Activated CD8-positive, alpha-beta memory T cell treated with anti-CD3 and anti-CD28 coated beads for 1 hour (primary cell): ENCODE measurements at places on chromosomes 3 and 15.

- no peak for DNase-seq
Measured at GRCh38 chr3:186990277-186990676, 60.0 kb downstream of the ST6GAL1 start.

DNA sequence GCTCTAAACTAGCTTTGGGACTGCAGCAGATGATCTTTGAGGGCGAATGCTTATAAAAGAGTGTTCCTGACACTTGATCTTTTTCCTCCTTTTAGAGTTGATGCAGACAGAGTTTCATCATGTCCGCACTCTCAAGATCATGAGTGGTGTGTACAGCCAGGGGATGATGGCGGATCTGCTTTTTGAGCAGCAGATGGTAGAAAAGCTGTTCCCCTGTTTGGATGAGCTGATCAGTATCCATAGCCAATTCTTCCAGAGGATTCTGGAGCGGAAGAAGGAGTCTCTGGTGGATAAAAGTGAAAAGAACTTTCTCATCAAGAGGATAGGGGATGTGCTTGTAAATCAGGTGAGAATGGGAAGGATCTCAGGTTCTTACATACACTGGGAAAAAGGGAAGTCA, 75.7 kb downstream of the KLHL25 start:
- DNase-seq: no peak

GRCh38 chr15:69462030-69462492, 9.4 kb downstream of the RPLP1 start:
- no peak for DNase-seq

DNA sequence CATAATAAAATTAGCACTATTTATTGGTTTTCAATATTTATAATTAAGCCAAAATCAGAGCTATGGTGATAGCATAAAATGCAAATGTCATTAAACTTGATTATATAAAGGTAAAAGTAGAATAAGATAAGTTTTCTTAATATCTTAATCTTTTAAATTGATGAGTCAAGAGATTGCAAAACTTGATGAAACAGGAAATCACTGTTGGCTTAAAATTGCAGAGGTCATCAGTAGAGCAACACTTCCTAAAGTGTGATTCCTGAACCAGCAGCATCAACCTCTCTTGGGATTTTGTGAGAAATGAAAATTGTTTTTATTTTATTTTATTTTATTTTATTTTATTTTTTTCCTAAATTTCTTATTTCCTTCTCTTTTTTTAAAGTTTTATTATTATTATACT, 226.4 kb upstream of the CTDSPL start:
- no peak for DNase-seq

DNA sequence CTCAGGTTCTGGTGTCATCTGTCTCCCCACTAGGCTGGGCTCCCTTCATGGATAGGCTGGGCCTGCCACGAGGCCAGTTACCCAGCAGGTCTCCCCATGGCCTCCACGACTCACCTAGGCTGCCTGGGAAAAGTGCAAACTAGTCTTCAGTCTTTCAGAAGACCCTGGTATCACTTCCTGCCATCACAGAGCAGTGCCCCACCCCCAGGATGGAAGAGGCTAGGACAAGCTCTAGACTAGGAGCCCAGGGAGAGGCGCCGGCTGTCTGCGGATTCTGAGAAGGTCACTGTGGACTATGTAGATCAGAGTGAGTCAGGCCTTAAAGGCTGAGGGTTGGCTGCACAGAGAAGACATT, 63.7 kb downstream of the CORO2B start:
- DNase-seq: no peak

DNA sequence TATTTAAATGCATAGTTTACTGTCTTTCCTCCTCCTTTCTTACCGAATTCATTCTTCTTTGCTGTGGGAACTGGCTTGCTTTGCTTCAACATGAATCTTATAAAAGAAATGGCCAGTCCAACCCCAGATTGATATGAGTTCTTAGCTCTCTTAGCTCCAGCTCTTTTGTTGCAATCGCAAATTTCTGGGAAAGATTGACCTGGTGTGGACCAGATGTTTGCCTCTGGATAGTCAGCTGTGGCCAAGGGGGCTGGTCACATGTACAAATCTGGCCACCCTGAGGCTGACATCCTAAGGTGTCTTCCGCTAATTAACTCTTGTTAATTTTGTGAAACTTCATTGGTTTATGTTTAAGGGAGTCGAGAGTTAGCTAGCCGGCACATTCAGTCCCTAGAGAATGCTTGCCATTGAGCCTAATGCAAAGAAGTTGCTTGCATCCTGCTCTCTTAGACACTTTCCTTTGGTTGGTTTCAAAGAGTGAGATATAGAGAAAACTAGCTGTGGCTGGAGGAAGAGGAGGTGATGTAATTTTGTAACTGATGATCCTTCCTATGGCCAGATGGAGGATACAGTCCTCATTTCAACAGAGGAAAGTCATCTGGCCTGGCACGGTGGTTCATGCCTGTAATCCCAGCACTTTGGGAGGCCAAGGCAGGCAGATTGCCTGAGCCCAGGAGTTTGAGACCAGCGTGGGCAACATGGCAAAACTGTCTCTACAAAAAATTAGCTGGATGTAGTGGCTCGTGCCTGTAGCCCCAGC, 162.4 kb downstream of the ADAMTSL3 start:
- no peak for DNase-seq

- no peak for DNase-seq
Measured at GRCh38 chr3:71066356-71066755, 517.2 kb downstream of the FOXP1 start.

- no peak for DNase-seq
Measured at GRCh38 chr3:124126436-124127023, 134.6 kb upstream of the ROPN1 start.

GRCh38 chr15:100103828-100104227, 237.9 kb downstream of the ADAMTS17 start:
- DNase-seq: no peak

DNA sequence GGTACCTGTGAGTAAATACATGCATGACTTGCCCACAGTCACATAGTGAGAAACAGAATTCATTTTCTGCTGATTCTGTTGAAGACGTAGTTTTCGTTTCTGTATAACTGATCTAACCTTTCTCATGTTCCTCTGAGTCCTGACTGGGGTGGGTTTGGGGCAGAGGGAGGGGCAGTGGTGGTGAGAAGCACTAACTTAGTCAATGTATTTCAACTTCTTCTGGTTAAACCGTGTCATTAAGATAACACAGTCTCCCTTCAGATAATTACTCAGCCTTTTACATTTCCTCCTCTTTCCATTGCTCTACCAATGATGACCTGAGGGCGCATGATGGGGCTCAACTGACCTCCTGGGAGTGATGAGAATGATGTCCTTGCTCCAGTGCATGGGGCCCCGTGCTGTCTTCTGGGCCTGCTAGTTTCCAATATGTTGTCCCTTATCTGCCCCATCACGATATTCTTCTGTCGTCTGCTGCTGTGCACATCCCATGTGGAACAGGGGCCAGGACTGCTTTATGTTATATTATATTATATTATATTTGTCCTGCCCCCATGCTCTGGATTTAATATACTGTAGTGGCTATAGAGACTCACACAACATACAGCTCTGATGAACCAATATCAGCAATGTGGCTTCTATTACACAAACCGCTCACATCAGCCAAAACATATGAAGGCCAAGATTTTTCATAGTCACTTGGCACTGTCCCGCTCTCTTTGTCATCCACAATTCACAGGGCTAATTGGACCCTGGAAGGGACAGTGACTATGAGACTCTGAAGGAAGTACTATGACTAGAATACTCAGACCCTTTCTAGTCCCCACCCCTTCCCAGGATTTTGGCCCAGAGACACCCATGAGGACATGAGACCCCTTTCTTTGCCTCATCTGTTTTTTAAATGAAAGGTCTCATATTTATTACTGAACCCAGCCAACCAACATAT, 407.1 kb upstream of the MCTP2 start:
- no peak for DNase-seq

GRCh38 chr15:42157981-42158765, 1.7 kb upstream of the PLA2G4F start:
- no peak for DNase-seq

DNA sequence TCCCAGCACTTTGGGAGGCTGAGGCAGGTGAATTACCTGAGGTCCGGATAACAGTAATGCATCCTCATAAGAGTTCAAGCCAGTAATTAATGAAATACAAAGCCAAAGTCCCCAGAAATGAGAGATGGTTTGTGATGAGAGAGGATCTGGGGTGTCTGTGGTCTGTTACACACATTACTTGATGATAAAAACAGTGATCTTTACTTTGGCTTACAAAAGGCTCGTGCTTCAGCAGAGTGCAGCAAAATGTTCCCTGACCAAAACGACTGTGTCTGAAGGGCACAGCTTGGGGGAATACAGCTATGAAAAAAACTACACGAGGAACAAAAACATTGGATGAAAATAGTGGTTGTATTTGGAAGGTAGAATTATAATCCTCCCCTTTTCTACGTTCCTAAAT, 40.9 kb downstream of the CRTC3 start:
- no peak for DNase-seq

GRCh38 chr3:71051893-71052687, 531.4 kb downstream of the FOXP1 start:
- DNase-seq: no peak

DNA sequence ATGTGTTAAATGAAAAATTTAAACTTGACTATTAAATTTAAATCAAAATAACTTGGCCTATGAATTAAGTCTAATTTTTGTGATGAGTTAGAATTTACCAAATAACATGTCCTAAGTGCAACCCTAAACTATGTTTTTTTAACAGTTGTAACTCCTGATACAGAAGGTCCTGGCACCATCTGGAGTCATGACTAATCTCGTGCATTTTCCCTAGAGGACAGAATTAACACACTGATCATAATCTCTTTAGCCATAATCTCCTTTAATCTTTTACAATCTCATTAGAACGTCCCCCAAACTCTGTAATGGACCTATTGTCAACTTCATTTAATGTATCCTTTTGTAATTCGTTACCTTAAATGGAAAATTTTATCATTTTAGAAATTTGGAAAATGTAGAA, 100.6 kb downstream of the SUCNR1 start:
- DNase-seq: no peak

GRCh38 chr3:126580746-126581145, 22.0 kb upstream of the C3orf22 start:
- DNase-seq: no peak

GRCh38 chr3:149848238-149848637, 35.2 kb downstream of the RNF13 start:
- no peak for DNase-seq
